ENCODE measurements at places on chromosomes 12 and 14.

GRCh38 chr12:108857158-108857407 is 300 bp downstream of the SSH1 start:
- DNase-seq, result no peak

DNA sequence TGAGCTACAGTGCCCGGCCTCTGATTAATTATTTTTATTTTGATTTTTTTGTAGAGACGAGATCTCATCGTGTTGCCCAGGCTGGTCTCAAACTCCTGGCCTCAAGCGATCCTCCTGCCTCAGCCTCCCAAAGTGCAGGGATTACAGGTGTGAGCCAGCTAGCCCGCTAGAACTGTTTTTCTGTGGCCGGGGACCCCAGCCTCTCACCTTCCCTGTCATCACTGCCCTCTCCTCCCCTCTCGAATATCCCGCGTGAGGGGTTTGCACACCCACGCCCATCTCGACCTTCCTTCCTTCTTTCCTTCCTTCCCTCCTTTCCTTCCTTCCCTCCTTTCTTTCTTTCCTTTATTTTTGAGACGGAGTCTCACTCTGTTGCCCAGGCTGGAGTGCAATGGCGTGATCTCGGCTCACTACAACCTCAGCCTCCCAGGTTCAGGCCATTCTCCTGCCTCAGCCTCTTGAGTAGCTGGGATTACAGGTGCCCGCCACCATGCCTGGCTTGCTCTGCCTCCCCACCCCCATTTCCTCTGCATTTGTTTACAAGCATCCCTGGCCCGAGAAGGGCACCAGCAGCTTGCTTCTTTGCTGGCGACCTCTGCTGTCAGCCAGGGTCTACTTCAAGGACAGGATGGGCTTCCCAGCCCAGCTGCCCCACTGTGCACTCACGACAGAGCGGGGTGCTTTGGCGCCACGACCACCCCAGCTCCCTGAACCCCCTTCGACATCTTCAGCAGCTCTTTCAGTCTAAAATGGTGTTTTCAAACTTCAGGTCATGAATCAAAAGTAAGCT is 4.3 kb upstream of the TRAF3 start:
- no peak for DNase-seq

GRCh38 chr12:56884421-56884820 is 49.8 kb downstream of the SDR9C7 start:
- DNase-seq, result no peak

GRCh38 chr12:41652981-41653380 is 464.9 kb downstream of the PDZRN4 start:
- DNase-seq, result peak; percentile 76

DNA sequence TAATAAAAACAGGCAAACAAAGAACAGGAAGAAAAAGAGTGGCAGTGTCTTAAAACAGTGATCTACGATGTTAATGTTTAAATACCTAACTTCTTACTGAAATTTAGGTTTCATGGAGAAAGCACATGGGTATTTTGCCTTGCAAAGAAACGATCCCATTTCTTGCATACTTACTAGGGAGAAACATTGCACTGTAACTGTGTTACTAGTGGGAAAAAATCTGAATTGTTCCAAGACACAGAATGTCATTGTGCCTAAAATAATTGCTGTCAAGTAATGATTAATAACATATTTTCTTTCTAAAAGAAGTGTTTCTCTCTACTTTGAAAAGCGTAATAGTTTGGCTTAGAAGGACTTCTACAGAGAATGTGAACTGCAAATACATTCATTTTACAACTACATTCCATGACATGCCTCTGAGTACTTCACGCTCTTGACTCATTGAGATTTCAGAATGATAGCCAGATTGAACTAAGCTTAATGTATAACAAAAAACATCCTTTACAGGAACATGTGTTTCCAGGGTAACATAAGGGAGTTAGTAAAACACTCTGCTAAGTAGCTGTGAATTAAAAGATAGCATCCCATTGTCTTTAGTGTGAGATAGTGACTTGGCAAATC is 256.2 kb upstream of the CPNE8 start:
- DNase-seq, result no peak

GRCh38 chr14:61145903-61146481 is 135.1 kb downstream of the TMEM30B start:
- DNase-seq, result no peak

- DNase-seq, result no peak
Measured at GRCh38 chr12:45580356-45580969, 149.0 kb upstream of the ARID2 start.

DNA sequence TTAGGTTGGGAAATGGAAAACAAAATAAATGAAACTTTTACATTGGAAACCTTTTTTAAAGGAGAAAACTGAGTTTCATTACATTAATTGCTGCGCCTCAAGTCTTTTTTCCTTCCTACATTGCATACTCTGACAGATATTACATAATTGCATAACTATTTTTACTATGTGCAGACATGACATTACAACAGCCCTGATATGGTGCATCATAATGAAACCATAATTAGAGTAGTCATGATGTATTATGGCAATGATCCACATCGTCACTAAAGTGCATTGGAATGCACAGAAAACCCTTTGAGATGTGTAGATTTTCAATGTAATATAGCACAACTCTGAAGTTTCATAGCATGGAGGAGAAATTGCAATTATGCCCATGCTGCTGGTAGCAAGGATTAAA is 217.8 kb upstream of the NPAS3 start:
- DNase-seq, result no peak

DNA sequence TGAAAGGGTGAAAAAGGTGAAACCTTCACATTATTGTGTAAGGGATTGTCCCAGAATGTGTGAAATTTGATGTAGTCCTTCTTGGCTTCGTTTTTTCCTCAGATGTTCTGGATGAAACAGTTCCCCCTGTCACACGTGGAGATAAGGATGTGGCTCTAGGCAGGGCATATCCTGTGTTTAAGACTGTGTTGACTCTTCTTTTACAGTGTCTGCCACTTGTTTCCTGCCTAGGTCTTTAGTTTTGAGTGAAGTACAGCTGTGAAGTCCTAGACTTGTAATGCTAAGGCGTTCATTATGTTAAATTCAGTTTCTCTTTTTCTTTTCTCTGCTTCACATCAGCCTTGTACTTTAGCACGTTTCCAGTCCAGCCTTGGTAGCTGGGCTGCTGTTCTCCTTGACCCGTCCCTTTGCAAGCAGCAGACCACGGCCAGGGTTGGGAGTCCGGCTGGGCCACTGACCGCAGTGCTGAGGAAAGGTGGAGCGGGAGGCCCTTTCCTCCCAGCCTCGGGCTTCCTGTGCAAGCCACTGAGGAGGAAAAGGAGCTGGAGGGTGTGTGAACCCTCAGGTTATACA is 59.1 kb downstream of the RASSF3 start:
- no peak for DNase-seq

GRCh38 chr12:85644508-85644907 is 191.7 kb downstream of the RASSF9 start:
- no peak for DNase-seq

- DNase-seq, result no peak
Measured at GRCh38 chr12:132582058-132582420, 28.3 kb downstream of the LRCOL1 start.

- DNase-seq, result no peak
Measured at GRCh38 chr14:54127526-54127925, 170.9 kb upstream of the BMP4 start.

DNA sequence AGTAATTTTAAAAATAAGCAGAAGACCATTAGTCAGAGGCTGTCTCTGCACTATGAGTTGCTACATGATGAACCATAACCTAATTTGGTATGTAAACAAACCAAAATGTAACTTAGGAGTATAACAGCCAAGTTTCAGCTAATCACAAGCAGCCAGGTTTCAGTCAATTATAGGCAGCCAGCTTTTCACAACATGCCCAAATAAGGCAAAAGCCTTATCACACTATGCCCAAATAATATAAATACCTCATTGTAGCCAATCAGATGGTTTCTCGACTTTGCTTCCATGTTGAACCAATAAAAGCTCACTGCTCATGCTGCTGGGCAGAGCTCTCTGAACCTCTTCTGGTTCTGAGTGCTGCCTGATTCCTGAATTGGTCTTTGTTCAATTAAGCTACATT is 38.6 kb downstream of the GARIN6 start:
- no peak for DNase-seq

DNA sequence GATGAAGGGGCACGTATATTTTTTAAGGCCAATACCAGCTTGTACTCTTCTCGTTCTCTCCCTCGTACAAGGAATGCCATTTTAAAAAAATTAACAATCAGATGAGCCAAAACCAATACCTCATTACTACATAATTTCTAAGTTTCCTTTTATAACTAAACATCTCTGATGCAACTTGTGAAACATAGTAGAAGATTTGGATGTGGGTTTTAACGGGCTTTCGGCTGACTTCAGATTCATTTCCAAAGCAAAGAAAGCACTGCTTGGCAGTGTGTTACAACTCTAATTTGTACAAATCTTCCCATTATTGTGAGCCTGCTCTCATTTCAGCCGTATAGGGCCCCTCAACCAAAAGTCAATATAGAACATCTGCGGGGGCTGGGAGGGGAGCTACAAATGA is 99.1 kb upstream of the TMCC3 start:
- no peak for DNase-seq

DNA sequence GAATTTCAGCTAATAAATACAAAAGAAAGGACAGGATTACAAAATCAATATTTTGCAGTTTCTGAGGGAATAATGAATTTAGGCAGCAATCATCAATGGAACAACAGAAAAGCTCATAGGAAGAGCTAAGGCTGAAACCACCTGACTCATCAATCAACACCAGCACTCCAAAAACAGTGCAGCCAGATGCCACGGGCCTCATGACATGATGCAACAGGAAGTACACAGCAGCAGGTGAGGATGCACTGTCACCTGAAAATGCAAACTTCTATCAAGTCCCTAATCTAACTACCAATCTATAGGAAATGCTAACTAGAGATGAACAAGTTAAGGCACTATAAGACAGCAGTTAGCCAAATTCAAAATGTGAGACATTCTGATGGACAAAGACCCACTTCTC is 21.7 kb downstream of the GNS start:
- DNase-seq, result peak; percentile 12

DNA sequence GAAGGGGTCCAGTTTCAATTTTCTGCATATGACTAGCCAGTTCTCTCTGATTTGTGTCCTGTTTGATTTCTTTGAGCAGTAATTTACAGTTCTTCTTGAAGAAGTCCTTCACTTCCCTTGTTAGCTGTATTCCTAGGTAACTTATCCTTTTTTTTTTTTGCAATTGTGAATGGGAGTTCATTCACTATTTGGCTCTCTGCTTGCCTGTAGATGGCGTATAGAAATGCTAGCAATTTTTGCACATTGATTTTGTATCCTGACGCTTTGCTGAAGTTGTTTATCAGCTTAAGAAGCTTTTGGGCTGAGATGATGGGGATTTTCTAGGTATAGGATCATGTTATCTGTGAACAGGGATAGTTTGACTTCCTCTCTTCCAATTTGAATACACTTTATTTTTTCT is 77.6 kb upstream of the NID2 start:
- DNase-seq, result no peak

GRCh38 chr12:107372229-107372658 is 278.9 kb upstream of the CRY1 start:
- no peak for DNase-seq

- no peak for DNase-seq
Measured at GRCh38 chr12:45670346-45671065, 59.0 kb upstream of the ARID2 start.

DNA sequence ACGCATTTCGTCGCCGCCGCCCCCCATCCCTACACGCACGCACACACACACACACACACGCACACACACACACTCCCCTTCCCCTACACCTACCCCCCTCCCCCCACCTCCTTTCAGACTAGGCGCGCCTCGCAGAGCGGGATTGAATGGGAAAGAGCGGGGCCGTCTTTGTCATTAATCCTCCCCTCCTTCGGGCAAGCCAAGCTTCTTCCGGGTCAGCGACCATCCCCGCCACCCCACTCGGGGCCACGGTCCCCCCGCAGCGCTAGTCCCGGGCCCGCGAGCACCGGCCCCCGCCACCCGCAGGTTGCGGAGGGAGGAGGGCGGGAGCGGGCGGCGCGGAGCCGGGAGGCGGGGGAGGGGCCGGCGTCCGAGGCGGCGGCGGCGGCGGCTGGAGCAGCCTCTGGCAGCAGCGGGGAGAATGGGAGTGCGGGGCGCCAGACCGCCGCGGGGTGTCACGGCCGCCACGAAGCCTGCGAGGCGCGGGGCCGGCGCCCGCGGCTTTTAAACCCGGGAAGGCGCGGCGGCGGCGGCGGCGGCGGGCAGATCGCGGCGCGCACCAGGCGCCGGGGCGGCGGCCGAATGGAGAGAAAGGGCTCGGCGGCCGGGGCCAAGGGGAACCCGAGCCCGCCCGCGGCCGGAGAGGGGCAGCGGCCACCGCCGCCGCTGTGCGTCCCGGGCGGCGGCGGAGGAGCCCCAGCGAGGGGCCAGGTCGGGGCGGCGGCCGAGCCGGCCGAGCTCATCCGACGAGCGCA is at the start of gene TTC9:
TSS of gene TTC9 (plus strand) at position 369 of the 755 bp plus-strand sequence. CDS start at position 583, 214 bp downstream.
- DNase-seq, result no peak

- DNase-seq, result no peak
Measured at GRCh38 chr14:76236172-76237130, 84.7 kb downstream of the GPATCH2L start.

GRCh38 chr12:71108355-71108754 is 49.4 kb downstream of the TSPAN8 start:
- DNase-seq, result no peak

- no peak for DNase-seq
Measured at GRCh38 chr14:30240685-30241084, 313.0 kb upstream of the PRKD1 start.

DNA sequence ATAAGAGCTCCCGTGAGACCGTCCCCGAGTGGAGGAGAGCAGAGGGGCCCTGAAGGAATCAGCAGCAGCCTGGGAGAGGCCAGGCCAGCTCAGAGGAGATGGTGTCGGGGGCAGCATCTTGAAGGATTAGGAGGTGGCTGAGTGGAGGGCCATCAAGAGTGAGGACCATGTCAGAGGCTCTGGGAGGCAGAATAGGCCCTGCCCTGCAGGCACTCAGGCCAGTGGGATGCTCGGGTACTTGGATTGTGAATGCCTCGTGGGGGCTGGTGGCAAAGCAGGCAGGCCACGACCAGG is 47.7 kb downstream of the IL31 start:
- no peak for DNase-seq

DNA sequence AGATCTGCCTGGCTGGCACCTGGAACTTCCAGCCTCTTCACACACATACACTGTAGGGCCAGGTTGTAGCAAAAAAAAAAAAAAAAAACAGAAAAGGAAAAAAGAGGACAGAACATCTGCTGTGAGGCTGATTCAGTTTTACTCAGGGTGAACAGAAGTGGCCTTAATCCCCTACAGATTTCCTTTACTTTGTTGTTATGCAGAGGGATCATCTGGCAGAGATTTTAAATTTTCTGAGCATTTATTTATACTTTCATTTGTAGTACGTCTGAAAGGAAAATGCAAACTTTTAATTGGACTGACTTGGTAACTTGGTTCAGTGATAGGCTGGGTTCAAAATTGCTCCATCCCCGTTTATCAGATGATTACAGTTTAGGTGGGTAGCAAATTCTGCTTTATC is 50.8 kb upstream of the PRICKLE1 start:
- DNase-seq, result no peak

- DNase-seq, result peak; percentile 31
Measured at GRCh38 chr12:642633-643474, 20.4 kb downstream of the NINJ2 start.

DNA sequence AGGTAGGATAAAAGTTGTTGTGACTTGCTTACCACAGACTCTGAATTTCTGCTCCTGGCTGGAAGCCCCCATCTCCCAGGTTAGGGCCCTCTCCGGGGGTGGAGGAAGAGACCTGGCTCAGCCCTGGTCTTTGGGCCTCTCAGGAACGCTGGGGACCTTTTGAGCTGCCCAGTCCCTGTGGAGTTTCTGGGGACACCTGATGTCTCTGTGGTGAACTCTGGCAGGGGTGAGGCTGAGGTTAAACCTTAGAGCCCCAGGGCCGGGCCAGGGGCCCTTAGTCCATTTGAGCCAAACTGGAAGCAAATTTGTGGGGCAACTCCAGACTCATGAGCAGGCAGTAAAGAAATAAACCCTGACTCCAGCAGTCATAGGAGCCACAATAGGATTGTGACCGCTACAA is 112.1 kb downstream of the ADGRD1 start:
- no peak for DNase-seq
